Neuronal stem cell (in vitro differentiated cells): ENCODE measurements at places on chromosomes 1 and 21.

- no peak overlapping the region for H3K4me3 ChIP-seq
- H3K27ac ChIP-seq: no peak overlapping the region
- H3K27me3 ChIP-seq: no peaks in the 10 kb centered on the region
- no peaks in the 10 kb centered on the region for H3K36me3 ChIP-seq
Measured at GRCh38 chr1:218755128-218755527, 410.0 kb downstream of the TGFB2 start.

- no peak for DNase-seq
- no peaks in the 10 kb centered on the region for H3K4me1 ChIP-seq
- peaks cover 18% of the 10 kb centered on the region for H3K27me3 ChIP-seq
Measured at GRCh38 chr1:202198366-202198724, 4.7 kb downstream of the LGR6 start.

DNA sequence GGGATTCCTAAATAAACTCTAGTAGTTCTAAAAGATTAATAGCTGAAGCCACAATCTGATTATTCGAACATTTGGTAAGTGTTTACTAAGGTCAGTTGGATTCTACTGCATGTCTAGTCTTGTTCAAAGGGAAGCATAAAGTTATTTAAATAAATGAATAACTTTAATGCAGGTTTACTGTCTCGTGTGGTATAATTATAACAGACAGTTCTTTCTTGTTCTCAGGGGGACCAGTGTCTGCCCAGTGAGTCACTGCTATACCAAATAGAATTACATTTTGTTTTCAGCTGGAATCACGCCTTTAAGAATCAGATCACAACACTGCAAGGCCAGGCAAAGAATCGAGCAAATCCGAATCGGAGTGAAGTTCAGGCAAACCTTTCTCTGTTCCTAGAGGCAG, 45.1 kb downstream of the SMG7 start:
- peaks cover 4% of the 10 kb centered on the region for H3K36me3 ChIP-seq
- no peak for DNase-seq
- no peaks in the 10 kb centered on the region for H3K4me1 ChIP-seq
- no peak overlapping the region for H3K27ac ChIP-seq

DNA sequence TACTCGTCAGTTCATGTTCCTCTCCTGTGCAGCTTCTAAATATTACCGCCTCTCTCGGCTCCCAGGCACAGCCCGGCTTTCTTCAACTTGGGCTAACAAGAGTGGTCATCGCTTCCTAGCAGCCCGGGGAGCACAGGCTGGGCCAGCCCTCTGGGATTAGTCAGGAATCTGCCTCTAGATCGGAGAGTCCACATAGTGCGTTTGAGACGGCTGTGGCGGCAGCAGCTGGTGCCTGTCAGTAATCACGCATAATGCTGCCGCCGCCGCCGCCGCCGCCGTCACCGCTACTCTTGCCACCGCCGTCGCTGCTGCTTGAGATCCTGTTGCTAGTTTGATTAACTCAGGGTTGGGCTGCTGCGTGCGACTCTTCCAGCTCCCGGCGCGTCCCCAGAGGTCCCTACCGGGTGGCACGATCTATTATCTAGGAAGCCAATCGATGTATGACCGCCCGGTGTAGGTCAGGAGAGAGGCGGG, at the start of gene RXRG:
RXRG (minus strand) TSS at position 230 of the 474 bp plus-strand sequence. CDS start 233 bp downstream, outside the sequence.
- peaks cover 21% of the 10 kb centered on the region for H3K4me1 ChIP-seq
- no peak within 1 kb of the TSS for H3K4me3 ChIP-seq
- H3K27me3 ChIP-seq: no peaks in the 10 kb centered on the region
- DNase-seq: peak; percentile 52

DNA sequence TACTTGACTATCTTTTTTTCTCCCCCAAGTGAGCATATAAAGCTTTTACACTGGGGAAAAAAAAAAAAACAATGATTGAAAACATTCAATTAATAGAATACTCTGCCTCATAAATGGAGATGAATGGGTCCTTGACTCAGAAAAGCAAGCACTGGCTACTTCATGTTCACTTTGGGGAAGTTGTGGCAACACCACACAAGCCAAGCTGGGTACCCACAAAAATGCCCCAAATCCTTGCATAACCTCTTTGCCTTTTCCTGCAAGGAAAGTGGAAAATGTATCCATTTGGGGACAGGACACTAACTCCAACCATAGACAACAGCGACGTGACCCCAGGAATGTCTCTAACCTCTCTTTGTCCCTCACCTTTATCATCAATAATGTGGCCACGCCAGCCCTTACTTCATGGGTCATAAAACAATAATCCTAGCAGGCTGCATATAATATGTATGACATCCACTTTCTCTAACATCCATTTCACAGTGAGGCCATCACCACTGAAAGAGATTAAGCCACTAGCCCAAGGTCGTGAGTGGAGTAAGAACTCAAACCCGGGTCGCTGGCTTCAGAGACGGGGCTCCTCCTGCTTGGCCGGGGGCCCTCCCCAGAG, 2.3 kb downstream of the ECE1 start:
- H3K4me1 ChIP-seq: peaks cover 19% of the 10 kb centered on the region
- H3K36me3 ChIP-seq: no peaks in the 10 kb centered on the region
- H3K27me3 ChIP-seq: peaks cover 33% of the 10 kb centered on the region
- no peak overlapping the region for H3K27ac ChIP-seq
- DNase-seq: no peak

- no peaks in the 10 kb centered on the region for H3K36me3 ChIP-seq
- DNase-seq: peak; percentile 67
- H3K27ac ChIP-seq: no peak overlapping the region
- H3K27me3 ChIP-seq: no peaks in the 10 kb centered on the region
- no peaks in the 10 kb centered on the region for H3K4me1 ChIP-seq
- H3K4me3 ChIP-seq: no peak overlapping the region
Measured at GRCh38 chr1:201594575-201595245, 55.8 kb downstream of the NAV1 start.

GRCh38 chr1:153771261-153771660, 3.9 kb upstream of the SLC27A3 start:
- H3K4me1 ChIP-seq: peaks cover 4% of the 10 kb centered on the region
- H3K4me3 ChIP-seq: no peak overlapping the region
- DNase-seq: no peak
- H3K36me3 ChIP-seq: peaks cover 92% of the 10 kb centered on the region

GRCh38 chr1:248736977-248737376, 18.6 kb downstream of the LYPD8 start:
- H3K36me3 ChIP-seq: no peaks in the 10 kb centered on the region
- no peak for DNase-seq
- no peak overlapping the region for H3K4me3 ChIP-seq
- no peaks in the 10 kb centered on the region for H3K4me1 ChIP-seq

DNA sequence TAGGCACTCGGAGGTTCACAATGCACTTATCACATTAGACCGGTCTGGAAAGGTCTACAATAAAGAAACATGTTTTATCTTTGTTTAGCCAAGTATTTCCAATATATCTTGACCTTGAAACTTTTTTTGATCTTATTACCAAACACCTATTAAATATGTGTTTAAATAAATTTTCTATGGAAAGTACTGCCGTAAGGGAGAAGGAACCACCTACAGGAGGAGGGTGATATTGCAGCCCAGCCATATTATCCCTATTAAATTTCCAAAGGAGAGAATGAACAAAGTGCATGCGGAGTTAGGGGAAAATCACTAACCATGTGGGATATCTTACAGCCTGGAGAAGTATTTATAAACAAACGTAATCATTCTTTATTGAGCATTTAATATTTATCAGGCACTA, 14.5 kb downstream of the BRINP2 start:
- H3K4me1 ChIP-seq: peaks cover 4% of the 10 kb centered on the region
- DNase-seq: no peak
- H3K27me3 ChIP-seq: no peaks in the 10 kb centered on the region
- no peak overlapping the region for H3K4me3 ChIP-seq
- no peaks in the 10 kb centered on the region for H3K36me3 ChIP-seq

DNA sequence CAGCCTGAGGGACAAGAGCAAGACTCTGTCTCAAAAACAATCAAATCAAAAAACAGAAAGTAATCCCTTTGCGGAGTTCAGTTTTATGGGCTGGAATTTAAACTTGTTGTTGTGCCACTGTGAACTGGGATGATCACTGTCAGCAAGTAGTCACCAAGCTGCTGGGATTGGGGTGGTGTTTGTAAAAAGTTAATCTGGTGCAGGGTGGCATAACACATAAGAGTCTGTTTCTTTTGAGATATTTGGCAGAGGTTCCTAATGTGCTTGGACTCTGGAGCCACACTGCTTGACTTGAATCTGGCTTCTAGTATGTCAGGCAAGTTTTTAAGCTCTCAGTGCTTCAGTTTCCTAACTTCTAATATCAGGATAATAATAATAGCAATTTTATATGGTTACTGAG, 6.6 kb downstream of the CLIC4 start:
- no peaks in the 10 kb centered on the region for H3K27me3 ChIP-seq
- peaks cover 2% of the 10 kb centered on the region for H3K4me1 ChIP-seq
- no peak overlapping the region for H3K27ac ChIP-seq
- H3K36me3 ChIP-seq: peaks cover 1% of the 10 kb centered on the region
- H3K4me3 ChIP-seq: no peak overlapping the region
- DNase-seq: no peak

DNA sequence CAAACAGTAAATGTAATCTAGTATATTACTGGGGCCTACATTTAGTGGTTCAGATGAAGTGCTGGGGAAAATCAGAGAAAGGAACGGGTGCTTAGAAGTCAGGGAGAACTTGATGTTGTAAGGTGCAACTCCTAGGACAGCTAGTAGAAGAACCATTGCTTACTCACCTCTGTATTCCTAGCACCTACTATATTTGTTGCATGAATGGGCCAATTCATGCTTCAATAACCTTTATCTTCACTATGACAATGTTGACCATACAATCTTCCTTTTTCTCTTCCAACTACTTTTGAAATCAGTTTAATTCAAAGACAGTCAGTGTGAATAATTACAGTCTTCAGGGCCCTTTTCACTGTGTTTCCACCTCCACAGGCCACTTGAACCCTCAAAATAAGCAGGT, 125.0 kb upstream of the DMRTA2 start:
- DNase-seq: no peak
- no peak overlapping the region for H3K4me3 ChIP-seq
- H3K4me1 ChIP-seq: no peaks in the 10 kb centered on the region
- no peaks in the 10 kb centered on the region for H3K36me3 ChIP-seq

DNA sequence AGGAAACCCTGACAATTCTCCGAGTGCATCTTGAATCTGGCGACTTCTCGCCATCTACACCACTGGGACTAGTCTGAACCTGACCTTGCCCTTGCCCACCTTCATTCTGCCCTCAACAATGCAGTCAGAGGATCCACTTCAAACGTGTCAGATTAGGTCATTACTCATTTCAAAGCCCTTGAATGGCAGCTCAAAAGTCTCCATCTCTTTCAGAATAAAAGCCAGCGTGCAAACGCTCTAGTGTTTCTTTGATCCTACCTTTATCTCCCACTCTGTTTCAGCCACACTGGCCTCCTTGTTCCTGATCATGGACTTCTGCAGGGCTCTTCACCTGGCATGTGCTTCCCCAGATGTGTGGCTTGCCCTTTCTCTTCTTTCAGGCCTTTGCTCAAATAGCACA, 31.3 kb downstream of the SLC30A1 start:
- H3K4me3 ChIP-seq: no peak overlapping the region
- H3K4me1 ChIP-seq: no peaks in the 10 kb centered on the region
- no peak for DNase-seq
- peaks cover 54% of the 10 kb centered on the region for H3K27me3 ChIP-seq
- H3K36me3 ChIP-seq: no peaks in the 10 kb centered on the region

DNA sequence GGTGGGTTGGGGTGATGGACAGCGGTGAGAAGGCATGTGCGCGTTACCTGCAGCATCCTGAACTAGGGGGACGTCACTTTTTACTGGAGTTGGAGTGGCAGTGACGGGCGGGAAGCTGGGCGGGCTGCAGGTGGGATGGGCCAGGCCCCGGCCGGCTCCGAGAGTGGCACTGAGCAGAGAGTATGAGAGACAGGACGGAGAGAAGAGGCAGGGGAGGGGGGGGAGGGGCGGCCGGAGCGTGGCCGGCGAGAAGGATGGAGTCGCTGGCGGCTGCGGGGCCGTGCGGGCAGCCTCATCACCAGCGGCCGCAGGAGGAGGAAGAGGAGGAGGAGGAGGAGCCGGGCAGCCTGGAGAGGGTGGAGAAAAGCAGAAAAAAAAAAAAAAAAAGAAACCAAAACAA, 154.5 kb downstream of the CASZ1 start:
- H3K36me3 ChIP-seq: peaks cover 3% of the 10 kb centered on the region
- peaks cover 36% of the 10 kb centered on the region for H3K27me3 ChIP-seq
- no peaks in the 10 kb centered on the region for H3K4me1 ChIP-seq
- no peak overlapping the region for H3K27ac ChIP-seq
- DNase-seq: no peak
- no peak overlapping the region for H3K4me3 ChIP-seq
